NCI-H1105 (cell line): ENCODE measurements at places on chromosomes 16 and 17.

DNA sequence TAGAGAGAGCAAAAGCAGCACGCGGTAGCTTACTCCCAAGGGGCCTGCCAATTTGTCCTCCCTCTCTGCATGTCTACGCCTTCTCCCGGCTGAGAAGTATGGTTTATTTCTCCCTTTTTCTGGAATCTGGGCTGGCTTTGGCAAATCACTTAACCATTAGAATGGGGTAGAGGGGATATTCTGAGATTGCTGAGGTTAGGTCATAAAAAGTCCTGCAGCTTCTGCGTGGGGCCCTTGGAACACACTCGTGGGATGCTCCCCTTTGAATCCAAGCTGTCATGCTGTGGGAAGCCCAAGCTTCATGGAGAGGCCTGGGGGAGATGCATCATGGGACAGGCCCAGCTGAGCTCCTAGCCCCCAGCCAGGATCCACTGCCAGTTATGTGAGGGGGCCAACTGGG is 403.6 kb upstream of the MAF start:
- no peak for DNase-seq

DNA sequence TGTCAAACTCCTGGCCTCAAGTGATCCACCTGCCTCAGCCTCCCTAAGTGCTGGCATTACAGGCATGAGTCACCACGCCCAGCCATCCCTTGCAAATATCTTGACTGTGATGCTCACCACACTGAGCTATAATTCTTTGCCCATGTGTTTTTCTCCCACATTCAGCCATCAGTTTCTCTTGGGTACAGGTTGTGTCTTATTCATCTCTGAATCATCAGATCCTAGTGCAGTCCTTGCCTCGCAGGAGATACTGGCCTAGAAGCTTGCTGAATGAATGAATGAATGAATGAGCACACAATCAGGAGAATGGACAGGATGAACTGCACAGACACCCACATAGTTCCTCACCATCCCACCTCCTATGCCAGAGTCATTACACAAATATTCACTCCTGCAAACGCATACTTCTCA is 24.4 kb upstream of the ETV4 start:
- no peak for DNase-seq

DNA sequence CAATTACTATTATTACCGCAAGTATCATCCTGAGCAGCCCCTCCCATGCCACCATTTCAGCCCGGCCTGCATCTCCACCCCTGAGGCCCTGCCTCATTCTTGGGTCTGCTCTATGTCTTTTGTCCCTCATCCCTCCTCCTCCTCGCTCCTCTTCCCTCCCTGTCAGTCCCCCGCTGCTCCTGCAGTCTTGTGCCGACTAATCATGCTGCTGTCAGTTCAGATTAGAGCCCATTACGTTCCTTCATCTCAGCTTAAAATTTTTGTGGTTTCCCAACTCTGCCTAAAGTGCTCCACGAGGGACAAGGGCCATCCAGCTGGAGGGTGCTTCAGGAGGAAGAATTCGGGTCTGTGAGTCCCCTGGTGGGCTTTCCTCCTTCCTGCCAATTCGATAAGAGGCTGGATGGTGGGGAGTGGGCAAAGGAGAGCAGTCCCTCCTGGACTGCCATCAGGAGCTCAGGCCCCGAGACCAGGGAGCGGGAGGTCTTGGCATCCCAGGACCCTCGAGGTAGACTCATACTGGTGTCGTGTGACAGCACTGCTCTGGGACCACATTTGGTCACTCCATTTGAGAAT is 32.9 kb upstream of the GOSR2 start:
- no peak for DNase-seq

- DNase-seq = no peak
Measured at GRCh38 chr16:23357761-23358290, 55.7 kb downstream of the SCNN1B start.

DNA sequence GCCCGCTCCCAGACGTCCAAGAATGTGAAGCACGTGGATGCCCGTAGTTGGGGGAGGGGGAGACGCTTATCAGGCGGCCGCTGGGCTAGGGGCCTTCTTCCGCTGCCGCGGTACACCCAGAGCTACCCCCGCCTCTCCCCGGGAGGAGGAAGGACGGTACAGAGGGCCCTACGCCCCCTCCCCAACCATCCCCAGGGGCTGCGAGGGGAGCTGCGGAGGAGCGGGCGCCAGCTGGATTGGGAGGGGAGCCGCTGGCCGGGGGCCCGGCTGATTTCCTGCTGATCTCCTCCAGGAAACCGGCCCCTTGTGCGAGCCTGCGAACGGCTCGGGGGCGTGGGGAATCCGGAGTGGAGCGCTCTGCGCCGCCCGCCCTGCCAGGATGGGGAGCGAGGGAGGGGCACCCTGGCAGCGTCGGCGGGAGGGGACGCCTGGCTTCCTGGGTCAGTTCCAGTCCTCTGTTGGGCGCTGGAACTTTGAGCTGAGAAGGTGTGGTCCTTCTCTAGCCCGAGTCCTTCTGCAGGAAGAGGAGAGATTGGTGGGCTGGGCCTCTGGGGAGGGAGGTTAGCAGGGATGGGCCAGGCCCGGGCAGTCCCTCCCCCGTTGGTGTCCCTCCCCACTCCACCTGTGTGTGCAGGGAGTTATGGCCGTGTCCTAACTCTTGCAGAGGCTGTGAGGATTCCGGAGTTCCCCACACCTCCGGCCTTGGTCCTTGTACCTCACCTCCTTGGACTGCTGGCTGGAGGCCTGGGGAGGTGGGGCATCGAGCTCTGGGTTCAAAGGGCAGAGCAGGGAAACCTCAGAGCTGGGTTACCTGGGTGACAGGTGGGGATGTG is 19.2 kb downstream of the GJD3 start:
- no peak for DNase-seq

GRCh38 chr17:8855477-8856204 is 11.8 kb downstream of the PIK3R6 start:
- DNase-seq = no peak

DNA sequence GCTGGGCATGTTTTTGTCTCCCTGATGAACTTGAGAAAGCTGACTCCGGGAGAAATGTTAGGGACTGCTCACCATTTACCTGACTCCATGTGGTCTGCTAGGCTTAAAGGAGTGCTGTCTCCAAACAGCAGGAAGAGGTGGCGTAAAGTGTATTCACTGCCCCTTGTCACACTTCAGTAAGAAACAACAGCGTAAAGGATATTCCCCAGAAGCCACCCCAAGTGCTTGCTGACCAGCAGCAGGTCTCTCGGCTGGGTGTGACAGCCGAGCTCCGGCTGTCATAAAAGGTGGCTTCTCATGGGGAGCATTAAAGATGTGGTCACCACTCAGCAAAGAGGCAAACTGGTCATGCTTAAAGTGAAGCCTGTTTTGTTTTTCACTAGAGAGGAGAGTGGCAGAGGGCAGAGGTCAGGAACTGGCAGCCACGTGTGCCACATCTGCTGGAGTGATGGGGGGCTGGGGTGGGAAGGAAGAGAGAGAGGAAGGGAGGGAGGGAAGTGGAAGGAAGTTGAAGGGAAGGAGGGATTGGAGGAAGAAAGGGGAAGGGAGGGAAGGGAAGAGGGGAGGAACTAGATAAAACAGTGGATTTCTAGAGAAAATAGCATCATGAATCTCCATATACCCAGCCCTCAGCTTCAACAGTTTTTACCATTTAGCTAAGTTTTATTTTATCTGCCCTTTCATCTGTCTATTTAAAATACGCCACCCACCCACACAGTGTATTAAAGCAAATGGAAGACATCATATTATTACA is 119.3 kb downstream of the CLEC16A start:
- DNase-seq = no peak

- peak; percentile 7 for DNase-seq
Measured at GRCh38 chr17:76865174-76865573, 3.0 kb upstream of the MGAT5B start.

- no peak for DNase-seq
Measured at GRCh38 chr16:396199-396598, 800 bp upstream of the NME4 start.

DNA sequence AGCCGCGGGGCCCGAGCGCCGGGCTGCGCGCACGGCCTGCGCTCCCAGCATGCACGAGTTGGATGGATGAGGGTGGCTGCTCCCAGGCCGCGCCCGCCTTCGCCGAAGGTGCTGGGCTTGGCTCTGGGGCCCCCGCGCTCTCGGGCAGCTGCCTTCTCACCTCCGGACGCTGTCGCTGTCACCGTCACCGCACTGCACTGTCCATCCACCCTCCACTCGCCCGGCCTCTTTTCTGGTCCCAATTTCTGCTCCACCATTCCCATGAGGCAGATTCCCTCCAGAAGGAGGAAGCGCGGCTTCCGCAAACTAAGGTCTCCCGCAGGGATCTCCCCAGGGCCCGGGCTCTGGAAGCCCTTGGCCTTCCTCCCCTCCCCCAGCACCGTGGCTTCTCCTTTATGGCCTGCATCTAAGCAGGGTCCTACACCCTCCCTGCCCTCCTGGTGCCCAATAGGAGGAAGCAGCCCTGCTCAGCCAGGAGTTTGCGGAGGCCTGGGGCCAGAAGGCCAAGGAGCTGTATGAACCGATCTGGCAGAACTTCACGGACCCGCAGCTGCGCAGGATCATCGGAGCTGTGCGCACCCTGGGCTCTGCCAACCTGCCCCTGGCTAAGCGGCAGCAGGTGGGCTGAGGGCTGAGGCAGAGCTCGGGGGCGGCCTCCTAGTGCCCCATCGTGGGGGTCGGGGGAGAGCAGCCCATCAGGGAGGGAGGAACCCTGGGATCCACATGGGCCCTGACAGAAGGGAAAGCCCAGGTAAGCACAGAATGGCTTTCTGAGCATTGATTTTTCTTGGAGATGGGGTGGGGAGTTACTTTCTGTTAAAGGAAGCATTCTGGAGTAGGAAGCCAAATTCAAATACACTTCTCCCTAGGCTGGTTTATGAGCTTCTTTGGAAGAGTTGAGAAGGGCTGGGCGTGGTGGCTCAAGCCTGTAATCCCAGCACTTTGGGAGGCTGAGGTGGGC is 899 bp downstream of the ACE start:
- no peak for DNase-seq

- no peak for DNase-seq
Measured at GRCh38 chr17:72452286-72453173, 331.7 kb downstream of the SOX9 start.

DNA sequence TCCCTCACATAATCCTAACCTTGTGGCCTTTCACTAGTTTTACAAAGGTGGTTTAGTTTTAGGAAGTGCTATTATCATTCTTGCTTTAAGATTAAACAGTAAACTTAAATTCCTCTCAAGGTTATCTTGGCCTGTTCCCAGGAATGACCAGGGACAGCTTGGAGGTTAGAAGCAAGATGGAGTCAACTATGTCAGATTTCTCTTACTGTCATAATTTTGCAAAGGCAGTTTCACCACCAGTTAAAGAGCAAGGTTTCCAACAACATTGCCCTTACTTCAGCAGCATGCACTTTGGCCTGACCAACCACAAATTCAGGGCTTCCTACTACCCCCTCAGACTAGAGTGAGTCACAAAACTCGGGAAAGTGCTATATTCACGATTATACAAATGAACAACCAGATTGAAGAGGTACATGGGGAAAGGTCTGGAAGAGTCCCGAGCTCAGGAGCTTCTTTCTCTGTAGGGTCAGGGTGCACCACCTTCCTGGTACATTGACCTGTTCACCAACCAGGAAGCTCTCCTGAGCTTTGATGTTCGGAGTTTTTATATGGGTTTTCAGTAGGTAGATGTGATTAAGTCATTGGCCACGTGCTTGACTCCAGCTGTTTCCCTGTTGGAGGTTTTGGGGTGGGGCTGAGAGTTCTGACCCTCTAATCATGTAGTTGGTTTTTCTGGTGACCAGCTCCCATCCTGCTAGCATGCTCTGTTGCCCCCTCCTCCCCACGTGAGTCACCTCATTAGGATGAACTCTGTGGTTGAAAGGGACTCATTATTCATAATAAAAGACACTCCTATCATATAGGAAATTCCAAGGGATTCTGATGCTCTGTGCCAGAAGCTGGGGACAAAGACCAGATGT is 19.4 kb downstream of the RHOT1 start:
- no peak for DNase-seq

DNA sequence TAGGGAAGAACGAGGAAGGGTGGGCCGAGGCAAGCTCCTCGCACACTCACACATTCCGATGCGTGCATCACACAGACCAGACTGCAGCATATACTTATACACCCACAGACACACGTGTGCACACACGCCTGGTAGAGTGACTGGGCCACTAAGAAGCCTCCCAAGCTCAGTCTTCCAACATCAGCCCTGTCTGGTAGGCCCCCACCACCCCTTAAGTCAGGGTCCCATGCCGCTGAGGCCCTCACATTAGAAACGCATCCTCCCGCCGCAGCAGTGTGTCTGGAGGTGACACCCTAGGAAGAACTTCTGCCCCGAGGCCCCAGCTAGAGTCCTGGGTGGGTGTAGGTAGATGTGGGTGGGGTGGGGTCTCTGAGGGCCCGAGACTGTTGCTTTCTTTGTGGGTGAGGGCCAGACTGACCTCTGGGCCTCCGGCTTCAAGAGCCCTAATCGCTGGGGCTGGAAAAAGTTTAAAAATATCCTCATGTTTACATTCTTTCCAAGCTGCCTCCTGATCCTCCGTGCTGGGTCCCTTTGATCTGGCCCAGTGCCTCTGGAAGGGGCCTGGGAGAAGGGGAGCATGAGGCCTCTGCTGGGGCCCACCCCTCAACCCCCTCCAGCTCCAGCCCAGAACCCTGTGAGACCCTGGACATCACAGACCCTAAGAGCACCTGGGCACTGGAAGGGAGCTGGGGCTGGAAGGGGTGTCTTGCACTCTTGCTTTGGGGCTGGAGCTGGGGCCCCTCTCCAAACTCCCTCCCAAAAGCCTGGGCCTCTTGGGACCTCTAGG is 13.6 kb downstream of the CDH16 start:
- DNase-seq = no peak

GRCh38 chr16:68685685-68686478 is 40.8 kb downstream of the CDH3 start:
- DNase-seq = no peak

- DNase-seq = no peak
Measured at GRCh38 chr16:21265104-21265837, 12.8 kb downstream of the CRYM start.

- DNase-seq = no peak
Measured at GRCh38 chr16:1060416-1061340, 11.9 kb upstream of the SSTR5 start.

- peak; percentile 42 for DNase-seq
Measured at GRCh38 chr16:4288148-4288921, 15.5 kb upstream of the TFAP4 start.

DNA sequence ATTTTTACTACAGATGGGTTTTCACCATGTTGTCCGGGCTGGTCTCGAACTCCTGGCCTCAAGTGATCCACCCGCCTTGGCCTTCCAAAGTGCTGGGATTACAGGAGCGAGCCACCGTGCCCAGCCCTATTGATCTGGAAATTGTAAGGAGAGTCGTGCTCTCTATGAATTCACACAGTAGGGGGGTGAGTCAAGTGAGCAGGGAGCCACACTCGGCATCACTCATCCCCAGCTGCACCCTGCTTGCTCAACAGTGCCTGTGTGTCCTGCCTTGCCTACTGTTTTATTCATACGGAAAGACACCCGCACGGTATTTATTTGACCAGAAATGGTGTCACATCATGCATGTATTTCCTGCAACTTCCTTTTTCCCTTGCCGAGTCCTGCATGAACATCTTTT is 157.2 kb upstream of the FOXF1 start:
- no peak for DNase-seq

- DNase-seq = no peak
Measured at GRCh38 chr17:40093580-40094201, 6.7 kb downstream of the NR1D1 start.
